ENCODE measurements at places on chromosomes 16 and 17. TPM values are rescaled to one million over a fixed set of nuclear protein-coding genes. Genes with fewer than 3 reads are reported as not detected.
A peak's percentile ranks its signal among the peaks of the same experiment; 100 is the strongest.

- H3K4me3 ChIP-seq: no peak overlapping the region
- no peaks in the 10 kb centered on the region for H3K27me3 ChIP-seq
- no peak for DNase-seq
- no peak overlapping the region for H3K27ac ChIP-seq
Observed at GRCh38 chr17:70110443-70110880, 35.4 kb downstream of the KCNJ16 start.

DNA sequence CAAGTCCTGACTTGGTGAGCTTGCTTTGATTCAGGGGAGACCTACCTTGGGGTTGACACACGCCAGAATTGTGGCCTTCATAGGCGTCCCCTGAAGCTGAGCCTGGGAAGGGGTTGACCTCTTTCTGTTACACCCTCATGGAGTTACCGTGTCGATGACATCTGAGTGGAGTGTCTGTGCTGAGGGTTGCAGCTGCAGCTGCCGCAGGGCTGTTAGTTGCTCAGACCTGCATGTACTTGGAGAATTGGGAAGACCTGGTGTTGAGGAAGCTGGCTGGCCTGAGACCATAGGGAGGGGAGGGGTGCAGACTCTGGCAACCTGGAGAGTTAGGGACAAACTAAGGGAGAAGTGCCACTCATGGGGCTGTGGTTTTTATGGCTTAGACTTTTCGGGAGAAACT lies 9.6 kb downstream of the GSE1 start:
- no peak overlapping the region for H3K4me3 ChIP-seq
- H3K27ac ChIP-seq: no peak overlapping the region
- DNase-seq: no peak

- no peaks in the 10 kb centered on the region for H3K36me3 ChIP-seq
- peak; percentile 73 for DNase-seq
- H3K4me1 ChIP-seq: peaks cover 66% of the 10 kb centered on the region
- no peaks in the 10 kb centered on the region for H3K27me3 ChIP-seq
Observed at GRCh38 chr17:79023886-79024771, at the start of gene C1QTNF1. TSS of gene C1QTNF1 (plus strand) at chr17:79024169. CDS start at chr17:79043969, 19,800 bp downstream.

- H3K4me3 ChIP-seq: no peak overlapping the region
- H3K27ac ChIP-seq: no peak overlapping the region
Observed at GRCh38 chr17:45907750-45908395, 13.5 kb downstream of the MAPT start.

DNA sequence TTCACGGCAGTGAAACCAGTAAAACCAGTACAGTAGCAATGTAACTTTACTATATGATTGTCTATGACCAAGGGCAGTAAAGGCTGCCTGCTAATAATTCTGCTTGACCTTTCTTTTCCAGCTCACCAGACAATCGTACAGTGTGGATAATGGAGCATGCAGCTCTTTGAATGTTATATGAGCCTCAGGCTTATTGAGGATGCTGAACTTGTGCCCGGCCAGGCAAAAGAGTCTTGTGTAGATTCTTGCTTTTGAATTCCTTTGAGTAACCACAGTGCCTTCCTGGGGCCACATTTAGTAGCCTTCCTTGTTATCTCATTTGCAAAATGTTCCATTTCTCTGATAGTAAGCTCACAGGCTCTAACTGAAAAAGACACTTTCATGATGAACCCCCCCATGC lies 131.8 kb downstream of the CDH11 start:
- no peaks in the 10 kb centered on the region for H3K4me1 ChIP-seq
- H3K27me3 ChIP-seq: no peaks in the 10 kb centered on the region
- DNase-seq: no peak
- peaks cover 6% of the 10 kb centered on the region for H3K36me3 ChIP-seq
- H3K27ac ChIP-seq: no peak overlapping the region
- no peak overlapping the region for H3K4me3 ChIP-seq

DNA sequence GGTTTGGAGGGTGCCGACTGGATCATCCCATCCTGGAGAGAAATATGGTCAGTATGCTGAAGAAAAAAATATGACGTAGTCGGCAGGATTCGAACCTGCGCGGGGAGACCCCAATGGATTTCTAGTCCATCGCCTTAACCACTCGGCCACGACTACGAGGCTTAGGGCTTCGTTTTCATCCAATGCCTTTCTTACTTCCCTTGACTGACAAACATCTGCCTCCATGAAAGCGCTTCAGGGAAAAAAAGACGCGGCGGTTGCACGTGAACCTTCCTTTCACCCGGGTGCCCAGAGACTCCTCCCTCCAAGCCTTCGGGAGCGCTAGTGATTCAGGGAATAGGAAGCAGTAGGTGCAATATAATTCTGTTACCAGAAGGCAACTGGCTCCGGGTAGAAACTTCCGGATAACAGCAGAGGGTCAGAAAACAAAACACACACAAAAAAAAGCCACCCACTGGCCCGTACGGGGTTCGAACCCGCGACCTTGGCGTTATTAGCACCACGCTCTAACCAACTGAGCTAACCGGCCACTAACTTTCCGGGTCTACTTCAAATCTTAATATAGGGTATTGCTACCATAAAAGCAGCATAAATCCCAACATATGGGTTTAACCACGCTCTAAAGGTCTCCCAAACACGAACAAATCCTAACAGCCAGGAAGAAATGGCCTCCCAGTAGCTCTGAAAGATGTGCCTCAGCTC lies 16.3 kb upstream of the AURKB start:
- no peaks in the 10 kb centered on the region for H3K27me3 ChIP-seq
- peak overlapping the region; percentile 83 for H3K27ac ChIP-seq
- DNase-seq: peak; percentile 84

Gene SLC2A4
- 4.5 TPM for total RNA-seq

Gene TMIGD1
- total RNA-seq: not detected

Measured in adrenal gland (tissue), 19 donors.